Putamen (tissue), 1 donor: ENCODE measurements at places on chromosomes 16 and 17.

DNA sequence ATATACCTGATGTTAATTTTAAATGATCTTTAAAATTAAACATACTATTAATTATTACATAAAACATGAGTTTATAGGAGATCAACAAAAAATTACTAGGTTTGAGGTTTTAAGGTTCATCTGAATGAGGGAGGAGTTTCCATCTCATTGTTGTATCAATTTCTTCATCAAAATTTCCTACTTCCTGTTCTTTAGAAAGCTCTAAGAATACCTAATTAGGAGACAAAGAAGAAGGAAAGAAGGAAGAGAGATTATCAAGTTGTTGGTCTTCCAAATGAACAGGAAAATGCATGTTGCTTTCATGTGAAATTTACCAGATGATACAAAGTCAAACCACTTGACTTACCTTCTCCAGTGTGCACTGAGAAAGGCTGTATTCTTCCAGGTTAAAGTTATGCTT lies 18.1 kb upstream of the ABCA9 start:
- no peak for DNase-seq

GRCh38 chr17:10652984-10653659 lies 4.0 kb downstream of the MYH3 start:
- no peak for DNase-seq

- no peak for DNase-seq
These were observed 34.2 kb downstream of the TXNDC11 start for GRCh38 chr16:11708421-11708820.

- no peak for DNase-seq
These were observed 10.4 kb downstream of the USB1 start for GRCh38 chr16:58011652-58012051.

DNA sequence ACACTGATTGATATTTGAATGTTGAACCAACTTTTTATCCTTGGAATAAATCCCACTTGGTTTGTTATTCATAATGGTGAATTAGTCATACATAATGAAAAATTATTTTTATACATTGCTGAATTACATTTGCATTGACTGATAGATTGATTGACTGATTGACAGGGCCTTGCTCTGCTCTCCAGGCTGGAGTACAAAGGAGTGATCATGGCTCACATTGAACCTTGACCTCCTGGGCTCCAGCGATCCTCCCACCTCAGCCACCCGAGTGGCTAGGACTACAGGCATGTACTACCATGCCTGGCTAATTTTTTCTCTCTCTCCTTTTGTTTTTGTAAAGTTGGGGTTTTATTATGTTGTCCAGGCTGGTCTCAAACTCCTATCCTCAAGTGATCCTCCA lies 97.8 kb downstream of the ARHGAP44 start:
- DNase-seq: no peak

GRCh38 chr17:83079352-83079747 lies at the start of gene METRNL:
Gene METRNL, plus strand, starts transcription at chr17:83079609. Its CDS starts 207 bp downstream, at chr17:83079816.
- peak; percentile 51 for DNase-seq

DNA sequence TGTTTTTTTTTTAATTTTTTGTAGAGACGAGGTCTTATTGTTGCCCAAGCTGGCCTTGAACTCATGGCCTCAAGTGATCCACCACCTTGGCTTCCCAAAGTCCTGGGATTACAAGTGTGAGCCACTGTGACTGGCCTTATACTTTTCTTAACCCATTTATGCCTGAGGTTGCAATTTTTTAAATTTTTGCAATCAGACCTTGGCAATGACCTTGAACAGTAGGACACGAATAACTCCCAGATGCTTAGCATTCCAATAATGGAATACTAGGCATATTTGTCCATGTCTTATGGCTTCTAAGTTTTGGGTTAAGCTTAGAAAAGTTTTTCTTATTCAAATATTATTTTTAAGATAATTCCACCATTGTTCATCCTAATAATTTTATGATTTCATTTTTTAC lies 28.3 kb upstream of the TMEM97 start:
- DNase-seq: no peak

- DNase-seq: no peak
These were observed 2.6 kb downstream of the BAIAP3 start for GRCh38 chr16:1335996-1336395.

- DNase-seq: no peak
These were observed 17.2 kb downstream of the MRC2 start for GRCh38 chr17:62644487-62645173.

GRCh38 chr17:2076087-2076984 lies 21.4 kb downstream of the HIC1 start:
- no peak for DNase-seq

DNA sequence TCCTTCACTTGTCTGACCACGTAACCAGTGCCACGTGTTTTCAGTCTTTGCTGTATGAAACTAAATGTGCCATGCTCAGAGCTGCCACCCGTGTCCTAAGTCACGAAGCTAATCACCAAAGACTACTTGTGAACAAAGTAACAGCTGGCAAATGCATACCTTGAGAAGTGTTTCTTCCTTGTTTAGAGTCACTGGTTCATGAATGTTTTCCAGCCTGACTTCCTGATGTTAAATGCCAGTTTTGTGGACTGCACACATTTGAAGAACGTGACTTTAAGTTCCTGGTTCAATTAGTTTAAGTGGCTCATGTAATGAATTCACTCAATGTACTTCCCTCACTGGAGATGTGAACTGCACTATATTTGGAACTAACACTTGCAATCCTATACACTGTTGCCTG lies 19.9 kb upstream of the KPNB1 start:
- DNase-seq: no peak

DNA sequence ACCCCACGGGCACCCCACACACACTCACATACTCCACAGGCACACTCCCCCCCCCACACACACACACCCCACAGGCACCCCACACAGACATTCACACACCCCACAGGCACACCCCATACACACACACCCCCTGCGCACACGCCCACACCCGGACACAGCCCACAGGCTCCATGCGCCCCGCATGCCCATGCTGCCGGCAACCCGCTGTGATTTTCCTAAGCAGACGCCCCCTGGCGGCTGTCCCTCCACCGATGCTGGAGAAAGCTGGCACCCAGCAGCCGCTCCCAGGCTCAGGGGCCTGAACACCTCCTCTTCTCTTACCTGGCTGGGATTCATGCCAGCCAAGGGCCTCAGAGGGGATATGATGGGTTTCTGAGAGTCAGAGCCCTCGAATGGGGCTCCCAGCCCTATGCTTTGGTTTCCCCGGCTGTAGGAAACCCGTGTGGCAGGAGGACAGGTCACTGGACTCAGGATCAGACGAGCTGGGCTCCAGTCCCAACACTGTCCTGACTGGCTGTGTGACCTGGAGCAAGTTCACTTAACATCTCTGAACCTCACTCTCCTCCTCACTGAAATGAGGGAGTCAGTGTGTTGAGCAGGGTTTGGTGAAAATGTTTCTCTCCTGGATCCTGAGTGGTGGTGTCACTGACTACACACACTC lies 19.6 kb upstream of the TNFRSF13B start:
- peak; percentile 61 for DNase-seq

GRCh38 chr17:2053380-2054261 lies 1.3 kb upstream of the HIC1 start:
- no peak for DNase-seq

GRCh38 chr17:7862692-7863437 lies 5.1 kb downstream of the CYB5D1 start:
- no peak for DNase-seq
